BJ (cell line): ENCODE measurements at places on chromosomes 16 and 17. TPM values are rescaled to one million over a fixed set of nuclear protein-coding genes. Genes with fewer than 3 reads are reported as not detected.
A peak's percentile ranks its signal among the peaks of the same experiment; 100 is the strongest.

GRCh38 chr17:55090079-55090492 is 121.5 kb downstream of the STXBP4 start:
- no peak for DNase-seq

DNA sequence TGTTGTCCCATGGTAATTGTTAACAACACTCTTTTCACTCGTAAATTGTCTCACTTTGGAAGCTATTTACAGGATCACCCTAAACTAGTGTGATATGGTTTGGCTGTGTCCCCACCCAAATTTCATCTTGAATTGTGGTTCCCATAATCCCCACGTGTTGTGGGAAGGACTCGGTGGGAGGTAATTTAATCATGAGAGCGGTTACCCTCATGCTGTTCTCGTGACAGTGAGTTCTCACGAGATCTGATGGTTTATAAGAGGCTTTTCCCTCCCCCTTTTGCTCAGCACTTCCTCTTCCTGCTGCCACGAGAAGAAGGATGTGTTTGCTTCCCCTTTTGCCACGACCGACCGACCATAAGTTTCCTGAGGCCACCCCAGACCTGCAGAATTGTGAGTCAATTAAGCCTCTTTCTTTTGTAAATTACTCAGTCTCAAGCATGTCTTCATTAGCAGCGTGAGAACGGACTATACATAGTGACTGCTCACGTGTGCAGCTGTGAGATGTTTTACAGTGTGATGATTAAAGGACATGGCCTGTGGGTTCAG is 34.4 kb downstream of the DNAH3 start:
- DNase-seq, result no peak

GRCh38 chr17:9350080-9350479 is 225.5 kb downstream of the STX8 start:
- peak; percentile 78 for DNase-seq

GRCh38 chr16:86508947-86509758 is 1.2 kb upstream of the FOXF1 start:
- no peak for DNase-seq

- no peak for DNase-seq
These were observed 17.9 kb downstream of the PSME3IP1 start for GRCh38 chr16:57167953-57168352.

DNA sequence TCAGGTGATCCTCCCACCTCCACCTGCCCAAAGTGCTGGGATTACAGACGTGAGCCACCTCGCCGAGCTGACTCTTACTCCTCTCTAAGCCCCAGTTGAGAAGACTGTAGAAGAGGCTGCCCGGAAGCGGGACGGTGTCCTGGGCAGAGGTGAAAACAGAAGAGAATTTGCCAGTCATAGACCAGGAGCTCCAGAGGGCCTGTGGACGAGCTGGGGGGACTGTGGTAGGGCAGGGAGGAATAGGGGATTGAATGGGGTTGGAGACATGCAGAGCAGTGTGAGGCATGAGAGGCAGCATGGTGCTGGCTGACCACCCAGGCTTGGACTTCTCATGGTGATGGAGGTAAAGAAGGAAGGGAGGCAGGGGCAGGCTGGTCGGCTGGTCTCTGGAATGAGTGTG is 17.1 kb upstream of the PHB1 start:
- DNase-seq, result no peak

DNA sequence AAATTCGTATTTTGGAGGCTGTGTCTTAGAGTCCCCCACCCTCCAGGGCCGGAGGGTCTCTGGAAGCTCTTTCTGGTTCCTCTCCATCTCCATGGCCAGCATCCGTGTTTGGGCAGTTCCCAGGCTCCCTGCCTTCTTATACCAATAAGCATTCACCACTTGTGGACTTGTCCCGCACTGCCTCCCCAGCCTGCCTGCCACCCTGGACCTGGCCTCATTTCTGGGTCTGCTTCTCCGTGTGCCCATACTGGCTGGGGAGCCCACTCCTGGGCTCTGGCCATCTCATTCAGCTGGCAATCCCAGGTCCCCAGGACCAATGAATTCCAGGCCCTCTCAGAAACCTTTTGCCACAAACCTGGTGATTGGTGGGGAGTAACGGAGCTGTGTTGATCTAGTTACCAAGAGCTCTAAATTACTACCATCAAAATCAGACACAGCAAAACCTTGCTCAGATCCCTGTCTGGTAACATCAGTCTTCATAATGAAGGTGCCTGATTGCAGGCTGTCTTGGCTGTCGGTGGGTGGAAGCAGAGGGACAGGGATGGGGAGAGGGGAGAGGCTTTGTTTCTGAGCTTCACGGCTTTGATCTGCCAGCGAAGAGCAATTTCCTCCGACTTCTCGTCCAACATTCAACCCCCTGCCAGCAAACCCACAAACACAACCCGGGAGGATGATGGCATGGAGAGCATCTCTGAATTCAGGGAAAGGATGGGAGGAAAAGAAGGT is 27.7 kb upstream of the CRHR1 start:
- DNase-seq, result no peak

DNA sequence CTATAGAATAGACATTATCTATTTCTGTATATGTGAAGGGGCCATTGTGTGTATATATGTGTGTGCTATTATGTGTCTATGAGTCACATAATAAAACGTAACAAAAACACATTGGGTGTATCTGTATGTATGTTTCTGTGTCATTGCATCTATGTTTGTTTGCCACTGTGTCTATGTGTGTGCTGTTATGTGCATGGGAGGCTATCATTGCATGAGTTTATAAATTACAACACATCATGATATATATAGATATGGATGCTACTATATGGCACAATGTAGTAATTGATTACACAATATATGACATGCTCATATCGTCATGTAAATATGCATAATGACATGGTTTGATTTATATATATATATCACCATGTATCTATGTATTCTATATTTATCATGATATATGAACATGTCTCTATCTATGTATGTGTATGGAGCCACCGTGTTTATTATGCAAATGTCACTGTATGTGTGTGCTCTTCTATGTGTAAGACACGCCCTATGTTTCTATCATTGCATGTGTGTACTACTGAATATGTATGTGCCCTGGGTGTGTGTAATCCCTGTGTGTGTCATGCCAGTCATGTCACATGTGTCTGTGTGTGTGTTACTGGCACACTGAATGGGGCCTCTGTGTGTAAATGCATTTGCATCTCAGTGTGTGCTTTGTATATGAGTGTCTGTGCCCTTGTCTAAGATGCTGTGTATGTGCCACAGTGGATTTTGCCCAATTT is 1.4 kb upstream of the TSPOAP1 start:
- no peak for DNase-seq

DNA sequence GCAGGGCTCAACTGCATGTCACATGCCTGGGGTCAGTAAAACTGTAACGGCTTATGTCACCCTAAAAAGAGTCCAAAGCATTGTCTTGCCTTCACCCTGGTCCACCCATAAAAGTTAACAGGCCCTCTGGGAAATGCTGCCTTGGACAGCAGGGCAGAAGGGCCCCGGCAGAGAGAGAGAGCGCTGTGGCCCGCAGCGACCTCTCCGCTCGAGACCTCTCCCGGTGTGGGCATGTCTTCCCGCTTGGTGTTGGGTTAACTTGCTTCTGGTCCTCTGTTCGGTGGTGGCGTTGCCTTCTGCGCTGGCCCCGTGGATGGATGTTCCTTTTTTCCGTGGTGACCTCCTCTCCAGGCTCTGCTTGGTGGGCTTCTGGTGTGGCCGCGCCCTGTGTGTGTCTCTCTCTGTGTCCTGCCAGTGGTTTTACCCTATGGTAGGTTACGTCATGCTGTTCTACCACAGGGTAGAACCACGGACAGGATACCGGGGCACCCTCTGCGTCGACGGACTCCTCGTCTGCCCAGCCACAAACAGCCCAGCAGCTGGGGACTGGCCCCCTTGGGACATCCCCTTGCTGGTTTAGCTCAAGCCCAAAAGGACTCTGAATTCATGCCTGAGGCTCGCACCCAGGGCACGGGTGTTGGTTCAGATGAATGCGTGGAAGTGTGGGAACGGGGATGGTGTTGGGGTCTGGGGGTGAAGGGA is 18.3 kb upstream of the CLEC18A start:
- no peak for DNase-seq

DNA sequence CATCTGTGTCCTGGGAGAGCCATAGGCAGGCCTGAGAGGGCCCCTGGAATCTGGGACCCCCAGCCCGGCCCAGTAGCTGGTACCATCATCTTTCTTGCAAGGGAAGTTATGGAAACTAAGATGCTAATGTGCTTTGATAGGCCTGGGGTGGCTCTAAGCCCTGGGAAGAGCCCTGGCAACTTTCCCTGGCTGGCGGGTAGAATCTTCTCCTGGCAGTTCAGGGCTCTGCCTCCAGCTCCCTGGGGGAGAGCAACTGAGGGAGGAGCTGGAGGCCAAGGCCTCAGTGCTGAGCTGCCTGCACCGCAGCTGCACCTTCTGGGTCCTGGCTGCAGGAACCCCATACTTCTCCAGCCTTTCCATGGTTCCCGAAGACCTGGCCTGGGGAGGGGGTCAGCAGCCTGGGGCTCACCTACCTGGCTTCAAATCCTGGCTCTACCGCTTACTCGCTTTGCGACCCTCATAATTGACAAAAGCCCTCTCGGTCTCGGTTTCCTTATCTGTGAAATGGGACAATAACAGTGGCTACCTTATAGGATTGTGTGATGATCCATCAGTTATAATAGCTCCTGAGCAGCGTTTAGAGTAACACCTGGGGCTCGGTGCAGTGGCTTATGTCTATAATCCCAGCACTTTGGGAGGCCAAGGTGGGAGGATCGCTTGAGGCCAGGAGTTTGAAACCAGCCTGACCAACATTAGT is 333.7 kb downstream of the SEC14L1 start:
- DNase-seq, result no peak

- DNase-seq, result no peak
These were observed 1247.5 kb upstream of the CDH8 start for GRCh38 chr16:63283721-63284120.

- DNase-seq, result no peak
These were observed 87.9 kb downstream of the ABR start for GRCh38 chr17:1091900-1092299.

DNA sequence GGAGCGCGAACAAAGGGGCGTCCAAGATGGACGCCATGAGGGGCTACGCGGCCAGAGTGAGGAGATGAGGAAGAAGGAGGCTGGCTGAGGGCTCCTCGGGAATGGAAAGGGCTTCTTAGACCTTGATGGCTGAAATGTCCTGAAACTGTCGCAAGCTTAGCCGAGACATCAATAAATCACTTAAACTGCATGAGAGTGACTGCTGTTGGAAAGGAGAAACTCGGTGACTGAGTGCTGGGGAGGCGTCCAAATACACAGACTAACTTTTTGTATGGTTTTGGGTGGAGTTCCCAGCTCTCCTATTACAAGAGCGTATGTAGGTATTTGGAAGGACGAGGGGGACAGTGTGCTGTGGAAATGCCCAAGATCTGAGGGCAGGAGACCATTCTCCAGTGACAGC is 1.4 kb upstream of the GEMIN4 start:
- no peak for DNase-seq

- DNase-seq, result no peak
These were observed 6.0 kb upstream of the RHBDL3 start for GRCh38 chr17:32259586-32259985.

- DNase-seq, result no peak
These were observed 56.7 kb downstream of the METRNL start for GRCh38 chr17:83136156-83136555.

DNA sequence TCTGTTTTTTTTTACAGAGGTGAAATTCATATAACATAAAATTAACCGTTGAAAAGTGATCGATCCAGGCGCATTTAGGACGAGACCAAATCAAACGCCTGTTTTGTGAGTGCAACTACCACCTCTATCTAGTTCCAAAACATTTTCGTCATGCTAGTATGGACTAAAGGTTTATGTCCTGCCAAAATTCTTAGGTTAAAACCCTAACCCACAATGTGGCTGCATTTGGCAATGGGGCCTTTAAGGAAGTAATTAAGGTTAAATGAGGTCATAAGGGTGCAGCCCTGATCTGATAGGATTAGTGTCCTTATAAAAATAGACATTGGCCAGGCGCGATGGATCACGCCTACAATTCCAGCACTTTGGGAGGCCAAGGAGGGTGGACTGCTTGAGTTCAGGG is 32.8 kb upstream of the RCVRN start:
- no peak for DNase-seq

GRCh38 chr16:427250-427649 is 1.8 kb downstream of the RAB11FIP3 start:
- no peak for DNase-seq

DNA sequence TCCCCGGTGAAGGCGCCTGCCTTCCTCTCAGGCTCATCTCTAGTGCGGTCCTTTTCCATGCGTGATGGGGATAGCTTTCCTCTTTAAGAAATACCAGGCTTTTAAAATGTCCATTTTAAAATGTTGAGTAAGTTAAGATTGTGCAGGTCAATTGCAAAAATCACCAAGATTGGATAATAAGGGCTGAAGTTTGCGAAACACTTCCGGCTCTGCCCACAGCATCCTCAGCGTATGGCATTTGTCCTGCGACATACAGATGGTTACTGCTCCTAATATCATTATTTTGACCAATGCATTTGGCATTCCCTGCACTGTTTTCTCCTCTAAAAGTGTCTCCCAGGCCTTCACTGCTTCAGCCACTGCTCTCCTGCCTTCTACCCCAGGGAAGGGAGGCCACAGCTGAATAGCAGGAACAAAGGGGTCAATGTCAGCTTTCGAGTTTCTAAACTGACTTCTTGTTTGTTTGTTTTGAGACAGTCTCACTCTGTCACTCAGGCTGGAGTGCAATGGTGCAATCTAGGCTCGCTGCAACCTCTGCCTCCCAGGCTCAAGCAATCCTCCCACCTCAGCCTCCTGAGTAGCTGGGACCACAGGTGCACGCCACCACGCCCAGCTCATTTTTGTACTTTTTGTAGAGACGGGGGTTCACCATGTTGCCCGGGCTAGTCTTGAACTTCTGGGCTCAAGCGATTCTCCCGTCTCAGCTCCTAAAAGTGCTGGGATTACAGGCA is 91.9 kb downstream of the CRISPLD2 start:
- no peak for DNase-seq

DNA sequence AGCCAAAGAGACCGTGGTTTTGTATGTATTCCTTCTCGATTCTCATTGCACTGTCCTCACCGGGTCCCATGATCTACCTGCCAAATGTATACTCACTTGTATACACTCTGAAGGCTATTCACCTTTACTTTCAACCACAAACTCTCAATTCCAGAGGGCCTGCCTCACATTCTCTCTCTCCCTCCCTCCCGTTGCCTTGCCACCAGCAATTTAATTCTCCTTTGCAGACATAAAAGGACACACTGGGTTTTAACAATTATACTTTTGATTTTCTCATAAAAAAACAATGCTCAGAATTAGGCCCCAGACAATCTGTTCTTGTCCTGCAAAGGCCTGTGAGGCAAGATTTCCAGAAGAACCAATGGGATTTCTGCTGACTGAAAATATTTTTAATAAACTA is 265.1 kb upstream of the PSMD7 start:
- no peak for DNase-seq

TBC1D26 gene
- 0.06 TPM in 1 of 2 replicates, not detected in the other for polyA plus RNA-seq

CHRNE gene
- 0.18 and 0.36 TPM in 2 replicates for polyA plus RNA-seq

SULT1A2 gene
- polyA plus RNA-seq, result not detected in 2 replicates

TNK1 gene
- polyA plus RNA-seq, result 1.7 and 2.2 TPM in 2 replicates

NPIPA1 gene
- 77.0 and 83.3 TPM in 2 replicates for polyA plus RNA-seq

GPR142 gene
- not detected in 2 replicates for polyA plus RNA-seq

CDIPT gene
- 148 and 225 TPM in 2 replicates for polyA plus RNA-seq
